ENCODE measurements at places on chromosomes 3 and 15. TPM values are rescaled to one million over a fixed set of nuclear protein-coding genes. Genes with fewer than 3 reads are reported as not detected.

DNA sequence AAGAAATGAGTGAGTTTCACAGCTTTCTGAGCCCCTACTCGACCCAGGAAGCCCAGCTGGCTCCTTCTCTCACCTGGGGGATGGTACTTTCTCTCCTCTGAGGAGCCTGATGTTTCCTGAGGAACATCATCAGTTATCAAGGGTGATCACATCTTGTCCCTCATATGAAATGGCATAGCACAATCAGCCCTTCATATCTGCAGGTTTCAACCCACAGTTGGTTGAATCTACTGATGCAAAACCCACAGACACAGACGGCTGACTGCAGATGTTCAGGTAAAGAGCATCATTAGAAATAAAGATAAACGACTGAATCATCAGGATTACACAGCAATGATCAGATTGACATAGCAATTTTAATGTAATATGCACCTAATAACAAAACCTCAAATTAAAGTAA, 93.6 kb upstream of the OSTN start:
- no peak overlapping the region for H3K27ac ChIP-seq
- H3K4me1 ChIP-seq = no peaks in the 10 kb centered on the region
- H3K27me3 ChIP-seq = peaks cover 4% of the 10 kb centered on the region
- no peak for DNase-seq
- no peak overlapping the region for H3K4me3 ChIP-seq
- no peaks in the 10 kb centered on the region for H3K36me3 ChIP-seq

The CLCN2 gene
- 16.7 TPM for total RNA-seq

- no peaks in the 10 kb centered on the region for H3K4me1 ChIP-seq
- no peak overlapping the region for H3K4me3 ChIP-seq
- no peak overlapping the region for H3K27ac ChIP-seq
- H3K27me3 ChIP-seq = no peaks in the 10 kb centered on the region
- DNase-seq = no peak
- no peaks in the 10 kb centered on the region for H3K36me3 ChIP-seq
Measured at GRCh38 chr3:55294557-55294956, 192.5 kb downstream of the WNT5A start.

GRCh38 chr3:159856590-159857104, 132.0 kb upstream of the IL12A start:
- H3K4me1 ChIP-seq = no peaks in the 10 kb centered on the region
- no peak for DNase-seq
- H3K27me3 ChIP-seq = no peaks in the 10 kb centered on the region
- no peaks in the 10 kb centered on the region for H3K36me3 ChIP-seq
- H3K27ac ChIP-seq = no peak overlapping the region

- no peaks in the 10 kb centered on the region for H3K36me3 ChIP-seq
- no peak overlapping the region for H3K4me3 ChIP-seq
- H3K27me3 ChIP-seq = no peaks in the 10 kb centered on the region
Measured at GRCh38 chr3:52102934-52103333, 46.6 kb upstream of the DUSP7 start.

- H3K4me1 ChIP-seq = no peaks in the 10 kb centered on the region
- no peaks in the 10 kb centered on the region for H3K36me3 ChIP-seq
- DNase-seq = no peak
- no peak overlapping the region for H3K4me3 ChIP-seq
- H3K27ac ChIP-seq = no peak overlapping the region
- no peaks in the 10 kb centered on the region for H3K27me3 ChIP-seq
Measured at GRCh38 chr3:63753567-63753966, 65.5 kb upstream of the C3orf49 start.

GRCh38 chr3:53147903-53148400, 13.1 kb upstream of the PRKCD start:
- H3K27me3 ChIP-seq = no peaks in the 10 kb centered on the region
- peaks cover 25% of the 10 kb centered on the region for H3K4me1 ChIP-seq
- DNase-seq = no peak
- H3K27ac ChIP-seq = no peak overlapping the region
- H3K36me3 ChIP-seq = no peaks in the 10 kb centered on the region

- H3K27me3 ChIP-seq = no peaks in the 10 kb centered on the region
- no peaks in the 10 kb centered on the region for H3K36me3 ChIP-seq
- H3K4me3 ChIP-seq = no peak overlapping the region
- peaks cover 7% of the 10 kb centered on the region for H3K4me1 ChIP-seq
Measured at GRCh38 chr15:60065951-60066350, 61.8 kb downstream of the FOXB1 start.

DNA sequence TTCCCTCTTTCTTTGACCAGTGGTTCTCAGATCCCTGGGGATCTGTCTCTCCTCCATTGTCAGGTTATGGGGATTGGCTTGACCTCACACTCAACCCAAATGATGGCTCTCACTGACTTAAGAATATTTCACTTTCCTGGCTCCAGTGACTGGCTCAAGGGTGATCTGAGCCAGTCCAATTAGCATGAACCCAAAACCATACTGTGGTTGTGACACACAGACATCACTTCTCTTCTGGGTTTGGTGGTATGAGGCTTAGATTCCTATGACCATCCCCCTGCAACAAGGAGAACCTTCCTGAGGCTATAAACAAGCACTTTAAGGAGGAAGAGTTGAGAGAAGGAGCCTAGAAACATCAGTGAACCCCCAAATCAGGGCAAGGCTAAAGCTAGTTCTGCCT, 85.8 kb downstream of the KCNAB1 start:
- no peaks in the 10 kb centered on the region for H3K27me3 ChIP-seq
- no peaks in the 10 kb centered on the region for H3K4me1 ChIP-seq
- H3K4me3 ChIP-seq = no peak overlapping the region
- H3K27ac ChIP-seq = no peak overlapping the region

Measured in adrenal gland (tissue), 19 donors.